Muscle of leg (tissue), 16 donors: ENCODE measurements at places on chromosomes 1 and 21.

DNA sequence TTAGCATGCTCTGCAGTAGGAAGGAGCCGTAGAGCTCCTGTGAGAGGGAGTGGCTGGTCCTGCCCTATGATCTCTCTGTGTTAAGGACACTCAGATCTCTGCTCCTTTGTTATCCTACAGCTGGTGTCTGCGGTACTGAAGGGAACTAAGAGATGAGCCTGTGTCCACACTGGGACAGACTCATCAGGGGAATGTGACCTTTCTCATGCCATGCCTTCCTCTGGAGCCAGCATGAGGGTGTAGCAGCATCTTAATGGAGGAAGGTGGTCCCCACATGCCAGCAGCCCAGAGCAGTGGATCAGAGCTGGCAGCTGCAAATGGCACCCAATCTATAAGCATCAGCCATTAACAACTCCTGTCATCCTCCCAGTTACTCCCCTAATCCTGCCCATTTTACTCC, 24.7 kb upstream of the GUCA2B start:
- peaks cover 2% of the 10 kb centered on the region for H3K27me3 ChIP-seq
- no peak for DNase-seq
- no peak overlapping the region for H3K4me3 ChIP-seq
- no peak overlapping the region for H3K27ac ChIP-seq
- H3K36me3 ChIP-seq: no peaks in the 10 kb centered on the region
- H3K4me1 ChIP-seq: no peaks in the 10 kb centered on the region

DNA sequence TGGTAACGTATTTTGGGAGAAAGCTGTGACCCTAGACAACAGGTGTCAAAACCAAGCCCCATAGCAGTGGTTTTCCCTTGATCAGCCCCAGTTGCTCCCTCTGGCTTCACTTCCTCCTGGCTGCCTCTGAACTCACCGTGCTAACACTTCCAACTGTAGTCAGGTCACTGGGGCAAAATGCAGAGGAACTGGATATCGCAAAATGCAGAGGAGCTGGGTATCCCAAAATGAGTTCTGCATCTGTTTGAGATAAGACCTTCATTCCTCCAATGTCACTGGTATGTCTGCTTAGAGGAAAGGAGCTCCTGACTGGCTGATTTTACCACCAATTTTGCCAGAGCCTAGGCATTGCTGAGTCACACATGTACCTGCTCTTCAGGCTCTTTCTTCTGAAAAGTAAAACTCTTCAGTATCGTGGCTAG, 19.6 kb upstream of the TACSTD2 start:
- peaks cover 3% of the 10 kb centered on the region for H3K27me3 ChIP-seq
- DNase-seq: no peak
- H3K4me3 ChIP-seq: no peak overlapping the region
- H3K36me3 ChIP-seq: no peaks in the 10 kb centered on the region
- H3K4me1 ChIP-seq: peaks cover 14% of the 10 kb centered on the region
- no peak overlapping the region for H3K27ac ChIP-seq

DNA sequence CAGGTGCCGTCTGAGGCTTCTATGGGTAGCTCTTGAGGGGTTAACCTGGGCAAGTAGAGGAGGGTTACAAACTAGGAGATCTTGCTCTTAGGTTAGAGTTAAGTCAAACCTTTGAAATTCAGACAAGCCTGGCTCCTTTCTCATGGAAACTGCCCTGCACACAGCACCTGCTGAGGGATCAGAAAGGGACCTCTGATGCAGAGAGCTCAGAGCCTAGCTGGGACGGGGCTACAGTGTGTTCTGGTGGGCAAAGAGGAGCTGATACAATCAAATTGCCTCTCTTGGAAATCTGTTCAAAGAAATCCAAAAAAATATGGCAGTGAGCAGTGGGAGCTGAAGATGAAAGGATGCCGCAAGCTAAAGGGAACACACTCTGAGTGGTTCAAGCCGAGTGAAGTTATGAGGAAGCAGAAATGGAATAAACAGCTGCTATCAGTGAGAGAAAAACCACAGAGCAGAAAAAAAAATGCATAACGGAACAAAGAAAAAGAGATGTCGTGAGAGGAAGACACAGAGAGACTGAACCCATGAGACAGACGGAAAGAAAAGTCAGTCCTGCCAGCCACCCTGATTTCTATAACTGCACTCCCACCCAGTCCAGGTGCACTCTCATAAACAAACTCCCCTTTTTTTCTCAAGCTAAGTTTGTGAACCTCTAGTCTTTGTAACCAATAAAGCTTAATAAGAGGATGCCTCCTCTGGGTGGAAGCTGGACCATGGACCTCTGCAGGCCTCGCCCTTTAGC, 26.6 kb downstream of the PAFAH2 start:
- no peak overlapping the region for H3K27ac ChIP-seq
- no peaks in the 10 kb centered on the region for H3K27me3 ChIP-seq
- no peak overlapping the region for H3K4me3 ChIP-seq
- H3K36me3 ChIP-seq: peaks cover 87% of the 10 kb centered on the region
- H3K4me1 ChIP-seq: no peaks in the 10 kb centered on the region
- peak; percentile 48 for DNase-seq

DNA sequence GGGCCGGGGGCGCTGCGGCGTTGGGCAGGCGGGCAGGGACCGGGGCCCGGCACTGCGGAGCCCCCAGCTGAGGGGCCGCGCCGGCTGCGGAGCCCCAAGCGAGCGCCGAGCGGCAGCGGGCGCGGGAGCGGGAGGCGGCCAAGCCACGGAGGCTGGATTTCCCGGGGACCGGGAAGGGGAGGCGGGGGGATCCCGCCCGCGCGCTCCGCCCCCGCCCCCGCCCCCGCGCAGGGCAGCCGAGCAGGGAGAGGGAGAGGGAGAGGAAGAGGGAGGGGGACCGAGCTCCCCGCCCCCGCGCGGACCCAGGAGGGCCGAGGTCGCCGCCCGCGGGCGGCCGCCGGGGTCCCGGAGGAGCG, at the start of gene DLGAP3:
TSS of gene DLGAP3 (minus strand) at position 154 of the 356 bp plus-strand sequence. CDS start 24,267 bp downstream, outside the sequence.
- H3K27me3 ChIP-seq: peaks cover 57% of the 10 kb centered on the region
- H3K4me1 ChIP-seq: peaks cover 10% of the 10 kb centered on the region
- no peak within 1 kb of the TSS for H3K27ac ChIP-seq
- H3K36me3 ChIP-seq: no peaks in the 10 kb centered on the region
- peak; percentile 16 for DNase-seq

DNA sequence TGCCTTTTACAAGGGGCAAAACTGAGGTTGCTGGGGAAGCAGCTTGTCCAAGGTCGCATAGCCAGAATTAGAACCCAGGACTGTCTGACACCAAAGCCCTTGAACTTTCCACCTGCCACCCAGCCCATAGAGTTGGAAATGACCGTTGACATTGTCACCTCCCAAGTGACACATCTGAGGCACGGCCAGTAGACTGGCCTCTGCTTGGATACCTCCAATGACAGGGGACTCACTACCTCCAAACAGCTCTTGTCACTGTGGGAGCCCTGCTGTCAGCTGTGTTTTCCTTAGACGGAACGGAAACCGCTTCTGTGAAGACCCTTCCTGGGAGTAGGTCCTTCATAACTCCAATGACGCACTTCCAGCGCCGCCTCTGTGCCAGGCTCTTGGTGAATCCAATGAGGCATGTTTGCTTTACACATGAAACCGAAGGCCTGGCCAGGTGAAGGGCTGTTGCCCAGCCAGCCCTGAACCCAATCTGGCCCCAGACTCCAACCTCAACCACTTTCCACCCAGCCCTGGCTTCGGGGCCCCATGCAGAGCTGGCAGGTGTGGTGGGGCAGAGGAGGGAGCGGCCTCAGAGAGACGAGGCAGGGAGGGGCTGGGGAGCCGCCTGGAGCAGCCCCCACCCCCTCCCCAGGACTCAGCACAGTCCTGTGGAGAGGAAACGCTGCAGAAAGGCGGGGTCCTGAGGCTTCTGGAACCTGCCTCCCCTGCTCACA, 109.2 kb upstream of the IFFO2 start:
- H3K36me3 ChIP-seq: no peaks in the 10 kb centered on the region
- peaks cover 13% of the 10 kb centered on the region for H3K27me3 ChIP-seq
- H3K27ac ChIP-seq: no peak overlapping the region
- no peak for DNase-seq

- H3K36me3 ChIP-seq: no peaks in the 10 kb centered on the region
- H3K4me3 ChIP-seq: no peak overlapping the region
- no peak for DNase-seq
- H3K27ac ChIP-seq: no peak overlapping the region
- H3K27me3 ChIP-seq: no peaks in the 10 kb centered on the region
Measured at GRCh38 chr1:15191770-15192169, 38.2 kb downstream of the TMEM51 start.

- DNase-seq: no peak
- no peaks in the 10 kb centered on the region for H3K27me3 ChIP-seq
- no peak overlapping the region for H3K27ac ChIP-seq
- no peaks in the 10 kb centered on the region for H3K36me3 ChIP-seq
Measured at GRCh38 chr1:210741564-210741963, 392.4 kb downstream of the KCNH1 start.

- no peak overlapping the region for H3K27ac ChIP-seq
- no peaks in the 10 kb centered on the region for H3K27me3 ChIP-seq
- no peaks in the 10 kb centered on the region for H3K4me1 ChIP-seq
- H3K4me3 ChIP-seq: no peak overlapping the region
- DNase-seq: peak; percentile 79
Measured at GRCh38 chr1:180849031-180849775, 63.5 kb upstream of the KIAA1614 start.

- no peaks in the 10 kb centered on the region for H3K27me3 ChIP-seq
- peak; percentile 74 for DNase-seq
- no peaks in the 10 kb centered on the region for H3K36me3 ChIP-seq
Measured at GRCh38 chr21:41010101-41010435, 157.9 kb upstream of the BACE2 start.

GRCh38 chr1:157829711-157830110, 9.8 kb upstream of the FCRL1 start:
- H3K36me3 ChIP-seq: no peaks in the 10 kb centered on the region
- H3K27me3 ChIP-seq: no peaks in the 10 kb centered on the region
- no peak for DNase-seq
- no peak overlapping the region for H3K4me3 ChIP-seq
- no peak overlapping the region for H3K27ac ChIP-seq

- peaks cover 2% of the 10 kb centered on the region for H3K4me1 ChIP-seq
- H3K27ac ChIP-seq: no peak overlapping the region
- H3K27me3 ChIP-seq: no peaks in the 10 kb centered on the region
- no peak overlapping the region for H3K4me3 ChIP-seq
- DNase-seq: no peak
- peaks cover 57% of the 10 kb centered on the region for H3K36me3 ChIP-seq
Measured at GRCh38 chr1:9262096-9262986, 27.8 kb downstream of the H6PD start.

DNA sequence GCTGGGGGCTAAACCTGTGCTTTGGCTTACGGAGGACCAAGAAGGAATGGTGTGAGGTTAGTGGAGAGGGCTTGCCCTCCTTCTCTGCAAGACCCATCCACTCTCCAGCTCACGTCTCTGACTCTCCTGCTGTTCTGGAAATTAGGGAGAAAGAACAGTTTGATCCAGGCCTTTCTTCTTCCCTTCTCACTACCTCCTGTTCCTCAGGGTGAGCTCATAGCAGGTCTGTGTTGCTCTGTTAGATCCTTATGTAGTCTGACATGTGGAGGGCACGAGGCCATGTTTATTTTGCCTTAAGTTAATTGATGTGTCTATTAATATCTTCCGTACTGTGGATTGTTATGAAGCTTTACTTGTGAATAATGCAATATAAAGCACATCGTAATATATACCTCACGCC, 315.0 kb downstream of the GRIK1 start:
- no peaks in the 10 kb centered on the region for H3K27me3 ChIP-seq
- no peaks in the 10 kb centered on the region for H3K36me3 ChIP-seq
- no peak overlapping the region for H3K27ac ChIP-seq
- no peaks in the 10 kb centered on the region for H3K4me1 ChIP-seq
